NCI-H1092 treated with DMSO at 0.1 percent for 48 hours (cell line): ENCODE measurements at places on chromosomes 7 and 10.
A peak's percentile ranks its signal among the peaks of the same experiment; 100 is the strongest.

- no peak for DNase-seq
Measured at GRCh38 chr10:127919418-127920271, 12.7 kb downstream of the PTPRE start.

DNA sequence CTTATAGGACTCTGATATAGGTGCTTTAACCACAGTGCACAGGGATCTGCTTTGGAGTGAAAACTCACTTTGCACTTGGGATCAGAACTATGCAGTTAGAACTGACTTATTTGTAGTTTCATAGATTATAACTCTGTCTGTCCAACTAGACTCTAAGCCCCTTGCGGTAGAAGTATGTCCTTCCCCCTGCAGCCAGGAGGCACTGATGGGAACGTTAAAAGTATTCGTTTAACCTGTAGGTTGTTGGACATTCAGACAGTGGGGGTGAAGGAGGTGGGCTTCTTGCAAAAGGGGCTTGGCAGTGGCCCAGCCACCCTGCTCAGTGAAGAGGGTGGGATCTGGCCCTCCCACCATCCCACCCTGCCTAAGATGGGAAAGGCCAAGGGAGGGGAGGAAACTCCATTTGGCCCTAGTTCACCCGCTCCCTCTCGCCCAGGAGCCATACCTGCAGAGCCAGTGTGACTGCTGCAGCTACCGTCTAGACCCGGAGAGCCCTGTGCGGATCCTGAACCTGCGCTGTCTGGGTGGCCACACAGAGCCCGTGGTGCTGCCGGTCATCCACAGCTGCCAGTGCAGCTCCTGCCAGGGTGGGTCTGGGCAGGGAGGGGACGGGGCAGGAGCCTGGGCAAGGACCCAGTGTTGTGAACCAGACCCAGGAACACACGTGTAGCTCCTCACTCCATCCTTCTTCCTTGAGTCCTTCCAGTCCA is 5.7 kb upstream of the ZNF862 start:
- no peak for DNase-seq

DNA sequence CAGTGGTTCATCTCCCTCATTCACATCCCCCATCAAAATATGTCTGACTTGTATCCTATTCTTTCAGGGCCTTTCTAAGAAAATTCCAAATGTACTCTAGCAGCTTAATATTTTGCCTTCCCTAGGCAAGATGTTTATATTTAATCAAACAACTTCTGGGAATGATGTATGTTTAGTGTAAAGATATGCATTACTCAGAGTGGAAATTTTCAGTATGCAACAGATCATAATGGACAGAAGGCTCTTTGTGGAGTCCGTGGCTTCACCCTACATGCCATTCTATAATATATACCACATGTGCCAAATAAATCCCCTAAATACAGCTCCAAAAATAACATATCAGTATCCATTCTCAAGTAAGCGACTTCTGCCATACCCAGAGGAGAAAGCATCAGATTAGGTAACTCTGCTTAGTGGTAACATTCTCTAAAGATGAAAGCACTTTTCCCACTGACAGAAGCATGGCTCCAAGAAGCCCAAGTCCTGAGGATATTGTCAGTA is 316.6 kb downstream of the KCNMA1 start:
- DNase-seq, result no peak

DNA sequence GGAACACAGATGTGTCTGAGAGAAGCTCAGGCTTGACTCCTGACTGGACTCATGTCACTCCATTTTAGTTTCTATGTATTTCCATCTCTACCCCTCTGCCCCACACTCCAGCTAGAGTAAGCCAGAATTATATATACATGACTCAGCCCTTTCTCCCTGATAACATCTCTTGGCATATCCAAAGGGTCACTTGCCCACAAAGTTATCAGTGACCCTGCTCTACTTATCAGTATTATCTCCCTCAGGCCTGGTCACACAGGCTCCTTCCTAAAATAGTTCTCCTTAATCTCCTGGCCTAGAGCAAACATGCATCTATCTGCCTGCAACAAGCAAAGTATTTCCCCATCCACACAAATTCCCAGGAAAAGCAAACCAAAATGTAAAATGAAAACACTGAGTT is 598.3 kb downstream of the SUGCT start:
- no peak for DNase-seq

DNA sequence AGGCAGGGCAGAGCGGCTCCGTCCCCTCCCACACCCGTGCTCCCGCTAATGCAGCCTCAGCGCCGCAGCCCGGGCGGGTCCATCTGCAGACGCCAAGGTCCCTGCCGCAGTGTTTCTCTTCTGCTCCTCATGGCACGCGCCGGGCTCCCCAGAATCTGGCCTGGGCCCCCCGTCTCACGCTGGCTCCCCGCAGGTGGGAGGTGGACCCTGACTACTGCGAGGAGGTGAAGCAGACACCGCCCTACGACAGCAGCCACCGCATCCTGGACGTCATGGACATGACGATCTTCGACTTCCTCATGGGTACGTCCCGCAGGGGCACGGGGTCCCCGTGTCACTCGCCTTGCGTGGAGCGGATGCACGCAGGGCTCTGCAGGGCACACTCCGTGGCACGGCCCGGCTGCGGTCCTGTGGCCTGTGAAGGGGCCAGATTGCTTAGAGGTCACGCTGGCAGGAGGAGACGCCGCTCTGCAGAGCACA is 33.5 kb upstream of the FOXL3 start:
- DNase-seq, result no peak

- DNase-seq, result no peak
Measured at GRCh38 chr10:132534391-132535064, 3.1 kb upstream of the INPP5A start.

DNA sequence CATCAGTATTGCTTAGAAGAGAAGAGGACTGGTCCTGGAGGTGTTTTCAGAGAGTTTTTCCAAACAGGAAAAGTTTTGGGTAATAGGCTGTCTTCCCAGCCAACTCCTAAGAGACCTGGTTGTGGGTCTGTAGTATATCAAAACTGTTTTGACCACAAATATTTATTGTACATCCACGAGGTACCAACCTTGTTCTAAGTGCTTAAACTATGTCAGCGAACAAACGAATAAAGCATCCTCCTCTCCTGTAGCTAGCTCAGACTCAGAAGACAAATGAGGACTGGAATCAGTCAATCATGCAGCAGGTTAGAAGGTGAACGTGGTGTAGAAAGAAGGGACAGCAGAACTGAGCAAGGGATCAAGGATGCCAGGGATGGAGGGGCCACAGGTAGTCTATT is 61.6 kb upstream of the MKI67 start:
- DNase-seq, result no peak

DNA sequence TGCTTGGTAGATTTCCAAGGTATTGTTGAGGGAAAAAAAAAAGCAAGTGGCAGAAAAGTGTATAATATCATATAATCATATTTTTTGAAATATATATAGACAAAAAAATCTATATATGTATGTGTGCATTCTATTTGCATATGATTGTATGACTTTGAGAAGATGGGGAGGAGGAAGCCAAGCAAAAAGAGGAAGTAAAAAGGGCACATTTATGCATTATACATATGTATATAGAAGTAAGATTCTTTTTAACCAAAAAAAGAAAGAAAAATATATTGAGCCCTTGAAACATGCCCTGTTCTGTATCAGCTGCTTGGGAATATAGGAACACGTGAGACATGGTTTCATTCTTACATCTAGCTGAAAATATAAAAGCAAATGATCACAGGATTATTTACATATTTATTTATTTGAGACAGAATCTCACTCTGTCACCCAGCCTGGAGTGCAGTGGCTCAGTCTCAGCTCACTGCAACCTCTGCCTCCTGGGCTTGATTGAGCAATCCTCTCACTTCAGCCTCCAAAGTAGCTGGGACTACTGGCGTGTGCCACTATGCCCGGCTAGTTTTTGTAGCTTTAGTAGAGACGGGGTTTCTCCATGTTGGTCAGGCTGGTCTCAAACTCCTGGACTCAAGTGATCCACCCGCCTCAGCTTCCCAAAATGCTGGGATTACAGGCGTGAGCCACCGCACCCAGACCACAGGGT is 18.0 kb upstream of the SLF2 start:
- DNase-seq, result no peak

DNA sequence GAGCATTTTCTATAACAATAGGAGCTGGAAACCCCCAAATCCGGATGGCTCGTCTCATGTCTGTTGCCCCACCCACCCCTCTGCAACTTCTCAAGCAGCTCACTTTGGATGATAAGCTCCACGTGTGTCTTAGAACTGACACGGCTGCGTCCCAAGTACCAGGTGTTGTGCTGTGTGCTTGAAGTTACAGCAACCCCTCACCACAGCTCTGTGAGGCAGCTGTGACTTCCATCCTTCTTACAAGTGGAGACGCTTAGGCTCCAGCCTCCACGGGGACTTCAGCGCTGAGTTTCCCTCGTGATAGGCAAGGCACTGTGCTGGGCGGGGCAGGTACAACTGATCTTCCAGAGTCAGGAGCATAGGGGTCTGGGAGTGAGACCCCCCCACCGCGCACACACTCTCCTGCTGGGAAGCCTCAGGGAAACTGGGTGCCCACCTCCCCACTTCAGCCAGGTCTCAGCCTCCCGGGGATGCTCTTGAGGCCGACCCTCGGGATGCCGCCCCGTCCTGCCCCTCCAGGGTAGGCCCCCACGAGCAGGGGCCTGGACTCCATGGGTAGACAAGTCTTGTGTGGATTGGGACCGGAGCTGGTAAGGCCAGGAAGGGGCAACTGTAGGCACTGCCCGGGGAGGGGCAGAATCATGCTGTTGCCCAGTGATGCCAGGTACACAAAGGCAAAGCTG is 31.4 kb downstream of the EN2 start:
- DNase-seq, result no peak

DNA sequence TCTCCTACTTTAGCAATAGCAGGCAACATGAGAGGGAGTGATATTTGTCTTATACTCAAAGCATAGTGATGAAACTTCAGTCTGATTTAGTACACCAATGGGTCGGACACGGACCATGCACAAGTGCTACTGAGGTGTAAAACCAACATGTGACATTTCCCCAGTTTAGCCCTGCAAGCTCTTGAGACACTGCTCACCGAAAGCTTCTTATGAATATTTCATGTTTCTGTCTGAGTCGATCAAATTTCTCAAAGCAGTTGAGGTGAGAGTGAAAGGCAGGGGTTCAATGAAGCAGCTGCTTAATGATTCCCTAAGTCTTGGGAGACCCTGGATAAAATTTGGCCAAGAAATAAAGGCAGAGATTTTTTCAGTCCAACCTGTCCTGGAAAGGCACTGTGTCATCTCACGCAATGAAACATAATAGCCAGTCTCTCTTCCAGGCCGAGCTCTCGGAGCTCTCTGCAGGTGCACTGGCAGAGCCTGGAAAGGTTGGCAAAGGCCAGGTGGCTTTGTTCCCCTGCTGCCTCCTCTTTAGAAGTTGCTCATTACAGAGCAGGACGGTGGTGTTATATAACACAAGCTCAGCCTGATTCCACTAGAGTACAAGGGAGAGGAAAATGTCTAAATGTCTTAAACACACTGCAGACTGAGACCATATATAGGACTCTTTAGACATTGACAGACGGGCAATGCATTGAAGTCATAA is 33.9 kb upstream of the XPNPEP1 start:
- peak; percentile 59 for DNase-seq

- DNase-seq, result peak; percentile 8
Measured at GRCh38 chr10:5364890-5365338, at the start of gene UCN3. Gene UCN3 (plus strand): TSS chr10:5364966. CDS start chr10:5373721, 8,755 bp downstream.

GRCh38 chr10:54745436-54745835 is 55.6 kb downstream of the PCDH15 start:
- DNase-seq, result no peak

- no peak for DNase-seq
Measured at GRCh38 chr7:122577449-122578003, 121.4 kb downstream of the RNF133 start.

- no peak for DNase-seq
Measured at GRCh38 chr10:67175354-67175753, 249.5 kb downstream of the LRRTM3 start.

DNA sequence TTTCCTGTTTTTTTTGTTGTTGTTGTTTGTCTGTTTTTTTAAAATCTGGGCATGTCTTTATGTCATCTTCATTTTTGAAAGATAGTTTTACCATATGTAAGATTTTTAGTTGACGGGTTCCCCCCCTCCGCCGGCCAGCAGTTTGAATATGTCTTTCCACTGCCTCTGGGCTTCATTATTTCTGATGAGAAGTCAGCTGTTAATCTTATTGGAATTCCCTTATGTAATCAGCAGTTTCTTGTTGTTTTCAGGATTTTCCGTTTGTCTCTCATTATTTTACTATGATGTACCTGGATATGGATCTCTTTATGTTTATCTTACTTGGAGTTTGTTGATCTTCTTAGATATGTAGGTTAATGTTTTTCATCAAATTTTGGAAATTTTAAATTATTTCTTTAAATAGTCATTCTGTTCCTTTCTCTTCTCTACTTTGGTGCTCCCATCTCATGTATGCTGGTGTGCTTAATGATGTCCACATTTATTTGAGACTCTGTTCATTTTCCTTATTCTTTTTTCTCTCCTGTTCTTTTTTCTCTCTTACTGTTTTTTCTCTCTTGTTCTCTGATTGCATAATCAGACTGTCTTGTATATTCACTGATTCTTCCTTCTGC is 9.7 kb downstream of the EXOC6 start:
- no peak for DNase-seq

- no peak for DNase-seq
Measured at GRCh38 chr7:137718355-137718754, 128.4 kb downstream of the DGKI start.

GRCh38 chr10:48670978-48671913 is 13.4 kb upstream of the WDFY4 start:
- DNase-seq, result no peak

DNA sequence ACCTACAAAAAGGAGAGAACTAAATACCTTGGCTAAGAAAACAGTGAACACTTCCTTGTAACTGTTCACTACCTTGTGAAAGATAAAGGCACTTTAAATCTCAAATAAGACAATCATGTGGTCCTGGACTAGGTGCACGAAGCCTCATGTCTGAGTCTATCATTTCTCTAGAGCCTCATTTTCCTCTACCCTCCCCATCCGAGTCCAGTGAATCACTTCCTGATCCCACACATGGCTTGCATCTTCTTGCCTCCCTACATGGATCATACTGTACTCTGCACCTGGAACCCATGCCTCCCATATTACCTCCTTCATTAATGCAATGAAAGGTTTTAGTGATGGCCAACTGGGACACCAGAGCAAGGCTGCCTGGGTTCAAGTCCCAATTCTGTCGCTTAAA is 34.5 kb downstream of the SNX10 start:
- no peak for DNase-seq

GRCh38 chr10:55220975-55221374 is 419.9 kb upstream of the PCDH15 start:
- DNase-seq, result no peak

DNA sequence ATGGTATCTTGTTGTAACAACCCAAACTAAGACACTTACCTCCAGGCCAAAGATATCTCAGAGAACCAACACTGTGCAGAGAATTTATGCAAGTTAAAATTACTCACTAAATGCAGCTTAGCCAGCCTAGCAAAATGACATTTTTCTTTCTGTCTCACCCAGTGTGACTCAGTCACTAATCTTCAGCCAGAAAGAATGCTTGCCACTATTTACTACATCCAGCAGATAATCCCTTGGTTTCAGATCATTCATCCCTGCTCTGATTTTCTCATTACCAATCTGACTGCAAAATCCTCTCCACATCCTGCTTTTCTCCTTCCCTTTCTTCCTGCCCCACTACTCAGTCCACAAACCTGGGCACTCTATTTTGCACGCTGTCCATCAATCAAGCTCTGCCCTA is 93.5 kb upstream of the NEBL start:
- DNase-seq, result no peak

GRCh38 chr10:17237915-17238444 is 9.9 kb downstream of the VIM start:
- no peak for DNase-seq

GRCh38 chr7:123528265-123528664 is 6.1 kb downstream of the IQUB start:
- DNase-seq, result no peak
